ENCODE measurements at places on chromosomes 1 and 21.
A peak's percentile ranks its signal among the peaks of the same experiment; 100 is the strongest.

GRCh38 chr1:14377386-14377785 is 221.1 kb upstream of the KAZN start:
- DNase-seq: no peak

DNA sequence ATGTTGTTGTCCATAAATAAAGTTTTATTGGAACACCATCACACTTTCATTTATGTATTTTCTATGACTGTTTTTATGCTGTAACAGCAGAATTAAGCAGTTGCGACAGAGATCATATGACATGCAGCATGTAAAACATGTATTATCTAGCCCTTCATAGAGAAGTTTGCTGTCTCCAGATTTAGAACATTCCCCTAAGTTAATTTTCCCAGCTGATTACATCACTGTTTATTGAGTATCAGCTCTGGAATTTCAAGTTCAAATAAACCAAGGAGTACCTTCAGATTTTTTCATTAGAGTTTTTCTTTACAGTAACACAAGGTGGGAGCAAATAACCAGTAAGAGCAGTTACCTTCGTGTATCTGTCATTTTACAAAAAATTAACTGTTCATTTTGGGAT is 792.8 kb downstream of the USP25 start:
- no peak for DNase-seq

GRCh38 chr1:50132347-50132894 is 23.7 kb downstream of the ELAVL4 start:
- no peak for DNase-seq

- DNase-seq: no peak
Measured at GRCh38 chr1:229709500-229710013, 83.5 kb downstream of the URB2 start.

- no peak for DNase-seq
Measured at GRCh38 chr1:153533689-153534201, 2.0 kb downstream of the S100A6 start.

DNA sequence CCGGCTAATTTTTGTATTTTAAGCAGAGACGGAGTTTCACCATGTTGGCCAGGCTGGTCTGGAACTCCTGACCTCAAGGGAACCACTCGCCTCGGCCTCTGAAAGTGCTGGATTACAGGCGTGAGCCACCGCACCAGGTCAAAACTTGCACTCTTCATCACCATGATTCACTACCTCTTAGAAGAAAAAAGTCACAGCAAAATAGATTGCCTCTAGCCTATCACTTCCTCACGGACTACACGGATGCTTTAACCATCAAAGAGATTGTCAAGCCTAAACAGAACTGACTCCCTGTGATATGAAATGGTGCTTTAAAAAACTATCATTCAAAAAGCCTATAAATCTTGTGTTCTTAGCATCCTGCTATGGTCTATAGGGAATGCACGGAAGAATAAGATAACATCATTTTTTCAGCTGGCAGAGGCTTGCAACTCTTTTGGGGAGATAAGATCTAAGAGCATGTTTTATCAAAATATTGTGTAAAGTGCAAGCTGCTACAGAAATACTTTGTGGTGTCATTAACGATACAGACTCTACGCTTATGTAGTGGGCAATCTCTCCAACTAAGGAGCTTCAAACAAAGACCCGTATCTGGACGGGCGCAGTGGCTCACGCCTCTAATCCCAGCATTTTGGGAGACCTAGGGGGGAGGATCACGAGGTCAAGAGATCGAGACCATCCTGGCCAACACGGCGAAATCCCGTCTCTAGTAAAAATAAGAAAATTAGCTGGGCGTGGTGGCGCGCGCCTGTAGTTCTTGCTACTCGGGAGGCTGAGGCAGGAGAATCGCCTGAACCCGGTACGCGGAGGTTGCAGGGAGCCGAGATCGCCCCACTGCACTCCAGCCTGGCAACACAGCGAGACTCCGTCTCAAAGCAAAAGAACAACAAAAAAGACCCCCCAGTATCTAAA is 966 bp downstream of the TFB2M start:
- no peak for DNase-seq

GRCh38 chr1:43530483-43531106 is at the start of gene PTPRF:
Gene PTPRF, plus strand, starts transcription at chr1:43530883. Its CDS starts 14,193 bp downstream, at chr1:43545076.
- peak; percentile 93 for DNase-seq

DNA sequence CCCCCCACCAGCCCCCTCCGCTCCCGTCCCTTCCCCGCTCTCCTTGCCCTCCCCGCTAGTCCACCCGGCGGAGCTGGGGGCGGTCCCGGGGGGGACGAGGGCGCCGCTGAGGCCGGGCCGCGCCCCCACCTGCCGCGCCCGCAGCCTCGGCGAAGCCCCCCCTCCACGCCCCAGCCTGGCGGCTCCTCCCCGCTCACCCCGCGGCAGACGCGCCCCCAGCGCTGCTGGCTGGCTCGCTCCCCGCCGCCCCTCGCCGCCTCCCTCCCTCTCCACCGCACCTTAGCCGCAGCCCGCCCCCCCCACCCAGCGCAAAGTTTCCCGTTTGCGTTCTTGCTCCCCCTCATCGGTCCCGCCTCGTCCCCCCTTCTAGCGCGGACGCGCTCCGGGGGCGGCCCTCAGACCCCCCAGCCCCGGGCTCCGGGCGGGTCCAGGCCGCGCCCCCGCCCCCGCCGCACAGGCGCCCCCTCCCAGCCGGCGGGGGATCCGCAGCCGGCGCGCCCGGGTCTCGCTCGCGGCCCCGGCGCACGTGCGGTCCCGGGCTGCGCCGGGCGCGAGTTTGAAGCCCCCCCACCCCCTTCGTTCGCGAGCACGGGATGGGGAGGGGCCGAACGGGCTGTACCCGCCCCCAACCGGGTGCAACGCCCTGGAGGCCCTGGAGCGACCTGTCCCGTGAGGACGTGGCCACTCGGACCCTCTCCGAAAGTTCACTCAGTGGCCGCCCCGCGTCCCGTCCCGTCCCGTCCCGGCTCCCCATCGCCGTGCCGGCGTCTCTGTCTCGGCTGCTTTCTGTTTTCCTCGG is 623 bp downstream of the PTPRF start:
- no peak for DNase-seq

GRCh38 chr1:24470592-24470991 is 32.0 kb upstream of the RCAN3 start:
- no peak for DNase-seq

DNA sequence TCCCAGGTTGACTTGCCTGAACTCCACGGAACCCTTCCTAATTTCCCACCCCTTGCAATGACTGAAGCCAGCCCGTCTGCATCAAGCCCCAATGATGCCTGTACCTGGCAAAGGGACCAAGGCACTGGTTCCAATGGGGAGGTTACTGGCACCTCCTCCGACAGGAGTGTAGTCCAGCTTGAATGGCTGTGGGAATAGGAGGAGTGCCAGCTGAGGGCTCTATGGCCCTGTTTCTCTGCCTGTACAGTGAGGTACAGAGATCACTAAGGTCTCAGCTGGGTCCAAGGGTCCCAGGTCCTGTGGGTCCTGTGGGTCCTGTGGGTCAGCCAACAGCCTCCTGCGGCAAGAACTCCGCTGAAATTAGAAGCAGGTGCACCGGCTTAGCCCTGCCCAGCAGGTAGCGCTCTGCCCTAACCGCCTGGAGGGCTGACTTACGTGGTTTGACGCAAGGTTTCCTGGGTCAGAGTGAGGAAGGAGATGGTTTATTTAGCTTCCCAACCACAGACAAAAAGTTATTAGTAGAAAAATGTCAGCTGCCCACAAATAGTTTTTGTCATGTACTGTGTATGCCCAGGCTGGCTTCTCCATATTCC is 9.9 kb upstream of the SPRR4 start:
- no peak for DNase-seq

GRCh38 chr1:9065213-9065751 is 4.2 kb downstream of the SLC2A5 start:
- no peak for DNase-seq

All from mesenteric fat pad (tissue), 1 donor.